ENCODE measurements at places on chromosomes 11 and 22.

- DNase-seq, result no peak
These were observed 238.0 kb upstream of the DDI1 start for GRCh38 chr11:103798446-103798845.

GRCh38 chr11:73530109-73530508 lies 67.8 kb downstream of the FAM168A start:
- peak; percentile 26 for DNase-seq

- DNase-seq, result no peak
These were observed 218.5 kb downstream of the DYNC2H1 start for GRCh38 chr11:103327721-103328120.

GRCh38 chr11:112811783-112812182 lies 149.4 kb upstream of the NCAM1 start:
- DNase-seq, result no peak

- DNase-seq, result no peak
These were observed 28.7 kb downstream of the CEP164 start for GRCh38 chr11:117356126-117356890.

DNA sequence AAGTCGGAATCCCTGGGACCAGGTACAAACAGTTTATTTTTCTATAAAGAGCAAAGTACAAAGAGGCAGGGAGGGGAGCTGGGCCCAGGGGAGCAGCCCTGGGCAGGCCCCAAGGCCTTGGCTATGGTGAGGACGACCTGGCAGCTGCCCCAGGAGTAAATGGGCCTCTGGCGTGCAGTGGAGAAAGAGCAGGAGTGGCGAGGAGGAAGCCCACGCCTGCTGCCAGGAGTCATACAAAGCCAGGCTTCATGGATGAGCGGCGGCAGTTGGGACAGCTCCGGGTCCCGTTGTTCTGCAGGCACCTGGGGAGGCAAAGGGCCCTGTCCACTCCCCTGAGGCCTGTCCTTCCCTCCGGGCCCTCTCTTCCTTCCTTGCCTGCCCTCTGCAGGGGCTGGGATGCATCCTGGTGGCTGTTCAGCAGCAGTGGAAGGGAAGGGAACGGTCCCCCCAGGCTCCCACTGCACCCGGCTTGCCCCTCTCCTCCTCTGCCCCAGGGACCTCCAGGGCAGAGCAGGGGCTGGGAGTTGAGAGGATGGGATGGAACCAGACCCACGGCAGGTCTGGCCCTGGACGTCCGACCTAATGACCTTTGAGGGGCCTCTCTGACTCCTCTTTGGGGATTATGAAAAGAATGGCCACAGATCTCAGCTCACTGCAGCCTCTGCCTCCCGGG lies 11.1 kb downstream of the RAPSN start:
- no peak for DNase-seq

DNA sequence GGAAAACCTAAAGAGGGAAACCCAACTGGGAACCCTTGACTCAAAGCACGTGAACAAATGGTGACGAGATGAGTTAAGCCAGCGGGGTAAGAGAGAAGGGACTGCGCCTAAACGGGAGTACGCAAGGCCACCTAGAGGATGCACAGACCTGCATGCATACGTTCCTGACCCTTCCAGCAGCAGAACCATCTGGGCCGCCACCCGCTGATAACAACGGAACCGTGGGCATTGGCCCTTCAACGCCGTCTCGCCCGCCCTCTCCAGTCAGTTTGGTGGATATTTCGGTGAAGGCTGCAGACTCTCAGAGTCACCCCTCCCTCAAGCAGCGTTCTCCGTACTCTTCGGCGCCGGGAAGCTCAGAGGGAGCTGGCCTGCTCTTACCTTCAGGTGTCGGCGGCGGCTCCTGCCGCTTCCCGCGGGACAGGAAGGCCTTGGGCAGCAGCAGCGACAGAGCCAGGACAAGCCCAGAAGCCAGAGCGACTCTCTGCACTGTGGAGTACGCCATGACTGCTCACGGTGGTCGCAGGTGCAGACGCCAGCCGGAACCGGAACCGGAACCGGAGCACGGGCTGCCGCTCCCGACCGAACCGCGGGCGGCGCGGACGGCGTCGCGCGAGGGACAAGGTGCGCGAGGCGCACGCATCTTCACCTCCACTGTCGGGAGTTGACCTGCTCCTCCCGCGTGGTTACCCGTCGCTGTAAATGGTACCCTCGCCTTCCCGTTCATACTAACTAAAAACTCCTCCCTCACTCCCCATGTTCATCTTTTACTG lies at the start of gene RIC3:
Gene RIC3, minus strand, starts transcription at position 541 of the 773 bp plus-strand sequence. Its CDS starts 36 bp downstream, at position 505.
- no peak for DNase-seq

DNA sequence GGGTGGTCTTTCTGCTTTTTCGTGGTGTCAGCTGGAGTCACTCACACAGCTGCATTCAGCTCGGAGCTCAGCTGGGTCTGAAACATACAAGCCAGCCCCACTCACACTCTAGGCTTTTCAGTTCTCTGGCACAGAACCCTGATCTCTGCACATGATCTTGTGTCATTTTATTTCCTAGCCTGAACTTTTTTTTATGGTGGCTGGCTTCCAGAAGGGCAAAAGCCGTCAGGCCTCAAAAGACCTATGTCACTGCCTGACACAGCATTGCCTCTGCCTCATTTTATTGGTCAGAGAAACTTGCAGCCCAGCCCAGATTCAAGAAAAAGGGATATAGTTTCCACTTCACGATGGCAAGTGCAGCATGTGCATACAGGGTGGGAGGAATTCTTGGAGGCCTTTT lies 117.8 kb downstream of the NTM start:
- DNase-seq, result no peak
